ENCODE measurements at places on chromosomes 2 and 18. TPM values are rescaled to one million over a fixed set of nuclear protein-coding genes. Genes with fewer than 3 reads are reported as not detected.

Gene CDCA7
- 3.9 TPM for total RNA-seq

DNA sequence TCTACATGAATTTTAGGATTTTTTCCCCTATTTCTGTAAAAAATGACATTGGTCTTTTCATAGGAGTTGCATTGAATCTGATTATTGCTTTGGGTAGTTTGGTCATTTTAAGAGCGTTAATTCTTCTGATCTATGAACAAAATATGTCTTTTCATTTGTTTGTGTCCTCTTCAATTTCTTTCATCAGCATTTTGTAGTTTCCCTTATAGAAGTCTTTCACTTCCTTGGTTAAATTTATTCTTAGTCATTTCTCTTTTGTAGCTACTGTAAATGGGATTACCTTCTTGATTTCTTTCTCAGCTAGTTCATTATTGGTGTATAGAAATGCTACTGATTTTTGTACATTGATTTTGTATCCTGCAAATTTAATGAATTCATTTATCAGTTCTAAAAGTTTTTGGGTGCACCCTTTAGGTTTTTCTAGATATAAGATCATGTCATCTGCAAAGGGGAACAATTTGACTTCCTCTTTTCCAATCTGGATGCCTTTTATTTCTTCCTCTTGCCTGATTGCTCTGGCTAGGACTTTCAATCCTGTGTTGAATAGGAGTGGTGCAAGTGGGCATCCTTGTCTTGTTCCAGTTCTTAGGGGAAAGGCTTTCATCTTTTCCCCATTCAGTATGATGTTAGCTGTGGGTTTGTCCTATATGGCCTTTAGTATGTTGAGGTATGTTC, 36.6 kb upstream of the AAK1 start:
- no peak for DNase-seq

GRCh38 chr2:235951982-235952381, 216.2 kb downstream of the GBX2 start:
- no peak for DNase-seq

Gene CENPO
- 9.6 TPM for total RNA-seq

Gene UCN
- total RNA-seq: 0.40 TPM

DNA sequence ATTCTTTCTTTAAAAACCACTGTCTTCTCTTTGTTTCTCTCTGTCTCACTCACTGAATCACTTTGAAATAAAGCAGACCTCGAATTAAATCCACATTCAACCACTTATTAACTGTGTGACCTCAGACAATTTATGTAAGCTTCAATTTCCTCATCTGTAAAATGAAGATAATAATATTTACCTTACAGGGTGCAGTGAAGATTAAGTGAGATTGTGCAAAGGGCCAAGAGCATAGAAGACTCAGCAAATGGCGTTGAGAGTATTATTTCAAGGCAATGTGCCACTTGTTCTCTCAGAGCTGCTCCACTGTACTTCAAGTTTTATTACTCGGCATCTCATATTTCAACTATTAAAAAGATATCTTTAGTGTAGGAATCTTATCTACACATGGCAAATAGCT, 454.2 kb upstream of the HNRNPA3 start:
- no peak for DNase-seq

Gene CDH7
- total RNA-seq: under 0.01 TPM

GRCh38 chr2:230503798-230504197, 87.8 kb downstream of the SP100 start:
- no peak for DNase-seq

GRCh38 chr2:161843936-161844335, 219.7 kb downstream of the SLC4A10 start:
- no peak for DNase-seq

Gene SUPT7L
- total RNA-seq: 18.3 TPM

Gene B4GALT6
- total RNA-seq: 4.4 TPM

Gene INHBB
- total RNA-seq: 21.1 TPM

- DNase-seq: no peak
Measured at GRCh38 chr2:143684551-143685320, 555.5 kb downstream of the ARHGAP15 start.

DNA sequence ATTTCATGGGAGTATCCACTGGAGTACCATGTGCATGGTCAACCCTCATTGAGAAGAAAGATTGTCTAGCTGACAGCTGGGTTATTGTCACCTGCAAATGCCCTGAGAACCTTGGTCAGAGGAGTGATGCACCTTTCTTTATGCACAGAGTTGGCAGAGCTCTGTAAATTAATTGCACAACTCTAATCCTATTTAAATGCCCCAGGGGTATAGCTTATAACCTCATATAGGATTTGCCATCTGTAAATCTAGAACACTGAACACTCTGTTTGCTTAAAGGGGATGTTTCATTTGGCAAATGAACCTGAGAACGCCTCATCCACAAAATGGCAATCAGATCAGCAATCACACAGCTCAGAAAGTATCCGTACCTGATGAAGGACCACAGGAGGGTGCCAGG, 71.8 kb upstream of the SP5 start:
- no peak for DNase-seq

- no peak for DNase-seq
Measured at GRCh38 chr18:62809900-62810299, 94.6 kb downstream of the PHLPP1 start.

DNA sequence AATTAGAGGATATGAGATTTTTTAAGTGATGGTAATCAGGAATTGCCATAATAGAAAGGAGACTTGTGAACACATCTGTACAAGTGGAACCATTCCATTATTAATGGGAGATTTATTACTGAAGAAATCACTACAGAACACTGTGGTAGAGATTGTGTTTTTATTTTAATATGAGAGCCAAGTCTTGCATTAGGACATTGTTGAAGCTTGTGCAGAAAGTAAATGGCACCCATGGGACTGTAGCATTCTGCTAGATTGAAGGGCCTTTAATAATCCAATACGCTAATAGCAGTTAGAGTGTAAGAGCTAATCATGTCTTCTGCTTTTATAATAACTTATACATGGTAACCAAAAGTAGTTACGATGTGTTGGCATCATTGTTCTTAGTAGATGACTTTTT, 83.6 kb downstream of the VRK2 start:
- no peak for DNase-seq

GRCh38 chr2:213766062-213766461, 481.8 kb downstream of the SPAG16 start:
- no peak for DNase-seq

DNA sequence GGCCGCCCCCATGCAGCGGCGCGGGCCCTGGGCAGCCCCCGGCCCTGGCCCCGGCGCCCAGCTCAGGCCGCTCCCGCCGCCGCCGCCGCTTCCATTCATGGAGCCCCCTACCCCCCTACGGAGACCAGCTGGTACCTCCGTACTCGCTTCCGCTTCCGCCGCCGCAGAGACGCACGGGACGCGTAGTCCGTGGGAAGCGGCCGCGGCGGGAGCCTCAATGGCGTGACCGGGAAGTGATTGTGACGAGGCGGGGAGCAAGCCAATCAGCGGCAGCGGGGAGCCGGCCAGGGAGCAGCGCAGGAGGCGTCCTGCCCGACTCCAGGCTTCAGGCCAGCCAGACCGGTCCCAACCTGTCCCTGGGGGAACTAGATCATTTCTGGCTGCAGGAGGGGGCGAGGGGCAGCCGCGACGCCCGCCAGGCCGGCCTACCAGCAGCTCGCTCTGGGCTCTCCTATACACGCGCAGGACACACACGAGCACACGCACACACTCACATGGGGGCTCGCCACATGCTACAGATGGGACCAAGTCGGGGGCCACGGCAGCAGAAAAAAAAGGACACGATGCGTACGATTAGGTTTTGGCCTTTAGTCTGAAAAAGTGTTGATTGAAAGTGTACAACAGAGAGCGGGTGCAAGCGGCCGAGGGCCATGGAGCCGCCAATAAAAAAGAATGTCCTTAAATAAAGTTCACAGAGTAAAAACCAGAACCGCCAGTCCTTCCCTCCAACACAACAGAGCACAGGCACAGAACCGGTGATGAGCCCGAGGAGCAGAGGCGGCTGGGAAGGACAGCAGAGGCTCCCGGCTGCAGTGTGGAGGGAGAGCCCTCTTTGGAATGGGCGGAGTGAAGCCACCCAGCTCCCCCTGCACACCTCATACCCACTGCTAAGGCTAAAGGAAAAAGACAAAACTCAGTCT, at the start of gene ZNF513:
TSS of gene ZNF513 (minus strand) at position 109 of the 920 bp plus-strand sequence. CDS start 208 bp downstream, outside the sequence.
- DNase-seq: peak; percentile 98

DNA sequence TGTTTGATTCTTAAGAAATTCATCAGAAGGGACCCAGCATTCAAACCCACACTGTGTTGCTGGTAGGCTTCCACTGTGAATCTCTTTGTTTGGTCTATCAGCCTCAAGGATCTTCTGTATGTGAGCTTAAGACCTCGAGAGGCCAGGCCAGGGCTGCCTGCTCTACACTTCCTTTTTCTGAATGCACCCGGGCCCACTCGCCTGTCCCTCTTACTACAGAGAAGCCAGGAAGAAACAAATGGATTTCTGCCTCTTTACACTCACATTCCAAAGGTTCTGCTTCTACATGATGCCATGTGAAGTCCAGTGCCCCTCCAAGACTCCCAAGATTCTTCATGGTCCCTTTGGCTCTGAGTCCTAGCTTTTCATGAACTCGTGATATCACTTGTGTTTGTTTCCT, 25.4 kb upstream of the MRPL19 start:
- no peak for DNase-seq

Gene FAM228A
- total RNA-seq: under 0.01 TPM

- no peak for DNase-seq
Measured at GRCh38 chr18:51089691-51090090, 59.7 kb downstream of the SMAD4 start.

Gene CPO
- total RNA-seq: not detected

- no peak for DNase-seq
Measured at GRCh38 chr2:200677721-200678532, 92.1 kb downstream of the AOX1 start.

DNA sequence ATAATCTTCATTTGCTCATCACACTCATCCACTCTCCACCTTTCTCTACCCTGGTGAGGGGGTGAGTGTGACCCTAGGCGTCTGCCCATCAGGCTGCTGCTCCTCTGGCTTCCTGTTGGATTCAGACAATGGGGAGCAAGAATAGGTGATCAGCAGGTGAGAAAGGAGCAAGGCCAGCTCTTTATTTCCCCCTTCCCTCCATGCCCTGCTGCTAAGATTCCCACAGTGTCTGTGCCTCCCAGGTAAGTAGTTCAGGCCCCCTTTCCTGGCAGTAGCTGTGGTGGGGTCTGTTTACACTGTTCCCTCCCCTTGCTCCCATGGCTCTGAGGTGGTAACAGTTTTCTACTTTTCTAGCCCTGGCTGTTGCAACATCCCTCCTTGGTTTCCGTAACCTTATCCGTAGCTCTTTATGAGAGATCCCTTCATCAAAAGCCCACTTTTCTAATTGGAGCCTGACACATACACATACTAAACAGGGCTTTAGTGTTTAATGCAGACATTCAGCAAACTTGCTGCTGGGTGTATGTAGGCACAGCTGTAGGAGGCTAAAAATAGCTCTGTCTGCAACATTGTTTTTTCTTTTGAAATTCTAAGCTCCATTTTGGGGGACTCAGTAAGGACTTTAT, 27.5 kb downstream of the MAP2 start:
- no peak for DNase-seq

Gene DSG1
- not detected for total RNA-seq

Gene KLHL29
- total RNA-seq: 3.4 TPM

- DNase-seq: peak; percentile 45
Measured at GRCh38 chr2:39837856-39838453, 58.9 kb upstream of the THUMPD2 start.

DNA sequence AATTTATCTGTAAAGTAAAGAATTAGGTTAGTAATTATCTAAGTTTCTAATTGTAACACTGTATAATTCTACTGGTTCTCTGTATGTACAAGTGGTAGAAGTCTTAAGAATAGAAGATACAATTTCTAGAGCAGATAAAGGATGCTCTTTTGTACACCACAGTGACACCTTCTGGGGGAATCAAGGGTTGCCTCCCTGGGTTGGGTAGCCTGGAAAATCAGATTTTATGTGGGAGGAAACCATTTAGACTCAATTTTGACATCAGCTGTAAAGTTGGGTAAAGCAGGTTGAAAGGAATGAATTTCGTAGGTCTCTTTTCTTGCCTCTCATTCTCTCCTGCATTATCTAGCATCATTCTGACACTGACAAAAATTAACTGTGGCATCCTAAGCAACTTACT, 354.8 kb downstream of the DCC start:
- peak; percentile 11 for DNase-seq

DNA sequence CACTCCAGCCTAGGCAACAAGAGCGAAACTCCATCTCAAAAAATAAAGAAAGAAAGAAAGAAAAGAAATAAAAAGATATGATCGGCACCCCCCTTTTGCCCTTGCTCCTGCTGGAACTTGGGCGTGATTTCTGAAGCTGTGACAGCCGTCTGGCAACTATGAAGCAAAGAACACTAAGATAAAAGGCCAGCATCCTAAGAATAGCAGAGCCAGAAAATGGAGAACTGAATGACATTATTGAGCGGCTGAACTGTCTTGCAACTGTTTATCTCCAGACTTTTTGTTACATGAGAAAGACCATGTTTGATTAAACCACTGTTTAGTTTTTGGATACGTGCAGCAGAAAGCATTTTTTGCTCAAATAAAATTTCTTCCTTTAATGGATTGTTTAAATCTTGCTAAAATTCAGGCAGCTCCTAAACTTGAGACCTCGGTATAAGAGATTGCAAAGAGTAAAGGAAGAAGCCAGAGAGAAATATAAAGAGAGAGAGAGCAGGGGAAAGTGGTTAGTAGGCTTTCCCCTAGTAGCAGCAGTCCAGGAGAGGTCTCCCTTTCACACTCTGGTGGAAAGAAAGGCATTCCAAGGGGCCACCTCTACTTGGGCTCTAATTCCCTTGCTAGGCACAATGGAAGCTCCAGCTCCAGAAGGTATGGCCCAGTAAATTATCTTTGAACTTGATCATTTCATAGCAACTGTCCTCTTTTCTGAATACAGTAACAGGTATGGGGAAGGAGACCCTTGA, 8.2 kb upstream of the MBD2 start:
- no peak for DNase-seq

Gene LIMS3
- 5.4 TPM for total RNA-seq

Gene SLC4A3
- total RNA-seq: 0.22 TPM

GRCh38 chr2:222433332-222434173, 9.2 kb downstream of the SGPP2 start:
- DNase-seq: no peak

Gene GALNT14
- total RNA-seq: not detected

DNA sequence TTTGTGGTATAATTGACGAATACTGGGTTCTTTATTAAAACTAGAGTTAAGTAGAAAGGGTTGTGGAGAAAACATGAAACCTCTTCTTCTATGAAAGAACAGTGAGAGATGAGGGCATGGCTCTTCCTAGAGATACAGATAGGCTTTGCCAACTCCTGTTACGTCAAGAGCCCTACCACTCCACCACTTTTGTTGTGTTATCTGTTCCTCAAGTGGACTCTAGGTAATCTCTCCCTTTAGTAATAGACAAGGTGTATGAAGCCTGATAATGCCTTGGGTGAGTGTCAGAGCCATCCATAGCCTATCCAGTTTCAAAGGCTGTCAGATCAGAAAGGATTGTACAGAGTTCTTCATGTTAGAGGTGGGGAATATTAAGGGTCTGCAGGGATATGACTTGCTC, 176.4 kb downstream of the SETBP1 start:
- no peak for DNase-seq

GRCh38 chr2:122636097-122636496, 880.6 kb downstream of the TSN start:
- DNase-seq: no peak
